ENCODE measurements at places on chromosomes 1 and 21.

GRCh38 chr1:21904704-21905520 is 32.2 kb downstream of the HSPG2 start:
- DNase-seq: no peak

DNA sequence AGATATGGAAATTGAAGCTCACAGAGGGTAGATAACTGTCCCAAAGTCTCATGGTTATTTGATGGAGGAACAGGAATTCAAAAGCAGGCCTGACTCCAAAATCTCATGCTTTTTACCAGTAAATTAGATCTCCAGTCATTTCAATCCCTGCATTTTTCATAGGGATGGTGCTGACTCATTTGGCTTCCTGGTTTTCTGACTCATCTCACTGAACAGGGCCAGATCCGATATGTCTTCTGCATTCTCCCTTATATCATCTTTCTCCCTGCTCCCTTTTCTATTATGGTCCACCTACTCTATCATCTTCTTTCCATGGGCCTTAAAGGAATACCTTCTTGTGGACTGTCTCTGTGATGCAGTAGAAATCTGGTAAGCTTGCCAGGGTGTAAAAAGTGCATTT is 187.2 kb downstream of the FGGY start:
- DNase-seq: no peak

- DNase-seq: peak; percentile 47
Measured at GRCh38 chr1:156591432-156592157, at the start of gene NAXE. Gene NAXE (plus strand): TSS chr1:156591776. CDS start chr1:156591805, 29 bp downstream.

GRCh38 chr1:203103216-203103615 is 17.4 kb upstream of the MYOG start:
- no peak for DNase-seq

DNA sequence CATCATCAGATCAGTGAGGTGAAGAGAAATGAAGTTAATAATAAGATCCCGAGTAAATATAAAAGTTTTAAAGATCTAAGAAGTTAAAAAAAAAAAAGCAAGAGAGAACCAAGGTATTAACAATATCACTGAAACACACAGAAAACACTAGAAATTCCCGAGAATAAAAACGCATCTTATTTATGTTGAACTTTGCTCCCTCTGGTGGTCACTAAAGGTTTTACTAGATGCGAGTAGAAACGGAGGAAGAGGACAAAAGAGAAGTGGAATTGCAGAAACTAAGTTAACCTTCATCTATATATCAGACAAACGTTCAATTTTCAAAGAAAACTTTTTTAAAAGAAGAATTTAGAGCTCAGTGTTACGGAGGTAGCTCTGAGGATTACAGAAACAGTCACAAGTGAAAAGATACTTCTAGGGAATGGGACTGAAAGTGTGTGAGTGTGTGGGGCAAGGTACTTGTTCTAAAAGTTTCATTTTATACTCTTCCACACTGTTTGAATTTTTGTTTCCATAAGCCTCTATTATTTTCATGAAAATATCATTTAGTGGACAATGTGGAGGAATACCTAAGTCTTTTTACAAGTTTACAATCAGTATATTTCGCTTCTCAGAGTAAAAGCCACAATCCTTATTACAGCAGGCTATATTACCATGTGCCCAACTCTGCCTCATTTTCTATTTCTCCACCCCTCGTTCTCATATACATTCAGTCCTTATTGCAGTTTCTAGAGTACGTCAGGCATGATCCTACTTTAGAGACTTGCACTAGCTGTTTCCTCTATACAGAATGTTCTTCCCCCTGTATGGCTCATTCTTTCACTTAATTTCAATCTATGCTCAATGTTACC is 19.7 kb downstream of the ACBD6 start:
- DNase-seq: no peak

- no peak for DNase-seq
Measured at GRCh38 chr1:31591425-31592093, 15.2 kb downstream of the TINAGL1 start.

GRCh38 chr1:38958967-38959366 is 17.3 kb upstream of the RHBDL2 start:
- DNase-seq: no peak

- no peak for DNase-seq
Measured at GRCh38 chr1:110134050-110134595, 16.2 kb upstream of the SLC6A17 start.

DNA sequence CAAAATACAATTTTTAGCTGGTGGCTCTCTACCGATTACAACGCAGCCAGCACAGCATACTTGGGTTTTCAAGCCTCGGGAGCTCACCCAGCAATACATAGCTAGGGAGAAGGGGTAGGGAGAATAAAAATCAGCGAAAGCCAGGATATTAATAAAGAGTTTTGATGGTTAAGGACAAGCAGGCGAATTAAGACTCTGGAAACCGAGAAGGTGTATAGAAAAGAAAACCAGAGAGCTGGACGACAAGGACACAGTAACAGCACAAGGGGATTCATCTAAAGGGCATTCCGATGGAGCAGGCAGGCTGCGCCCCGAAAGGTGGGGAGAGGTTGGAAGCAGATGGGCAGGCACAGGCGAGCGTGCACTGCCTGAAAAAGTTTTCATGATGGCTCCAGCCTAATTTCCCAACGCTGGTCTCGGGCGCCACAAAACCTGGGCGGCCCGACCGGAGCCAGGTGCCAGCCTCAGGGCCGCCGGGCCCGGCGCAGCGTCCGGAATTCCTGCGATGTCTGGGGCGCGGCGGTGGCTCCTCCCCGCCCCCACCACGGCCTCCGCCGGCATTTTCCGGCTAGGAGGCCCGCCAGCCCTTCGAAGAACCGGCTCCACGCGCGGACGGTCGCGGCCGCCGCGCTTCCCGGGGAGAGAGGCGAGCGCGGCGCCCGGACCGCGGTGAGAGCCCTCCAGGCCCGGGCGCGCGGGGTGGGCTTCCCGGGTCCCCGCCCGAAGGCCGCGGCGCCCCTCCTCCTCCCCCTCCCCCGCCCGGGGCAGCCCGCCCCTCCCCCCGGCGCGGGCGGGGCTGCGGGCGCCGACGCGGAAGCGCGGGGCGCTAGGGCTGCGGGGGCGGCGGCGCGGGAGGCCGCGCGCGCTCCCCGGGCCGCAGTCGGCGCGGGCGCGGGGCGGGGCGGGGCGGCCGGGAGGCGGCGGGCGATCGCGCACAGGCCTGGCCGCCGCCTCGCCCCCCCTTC is 774 bp upstream of the DYRK1A start:
- DNase-seq: peak; percentile 27

- no peak for DNase-seq
Measured at GRCh38 chr21:15247613-15248012, 182.8 kb upstream of the NRIP1 start.

- no peak for DNase-seq
Measured at GRCh38 chr1:195458365-195458764, 1149.9 kb downstream of the KCNT2 start.

DNA sequence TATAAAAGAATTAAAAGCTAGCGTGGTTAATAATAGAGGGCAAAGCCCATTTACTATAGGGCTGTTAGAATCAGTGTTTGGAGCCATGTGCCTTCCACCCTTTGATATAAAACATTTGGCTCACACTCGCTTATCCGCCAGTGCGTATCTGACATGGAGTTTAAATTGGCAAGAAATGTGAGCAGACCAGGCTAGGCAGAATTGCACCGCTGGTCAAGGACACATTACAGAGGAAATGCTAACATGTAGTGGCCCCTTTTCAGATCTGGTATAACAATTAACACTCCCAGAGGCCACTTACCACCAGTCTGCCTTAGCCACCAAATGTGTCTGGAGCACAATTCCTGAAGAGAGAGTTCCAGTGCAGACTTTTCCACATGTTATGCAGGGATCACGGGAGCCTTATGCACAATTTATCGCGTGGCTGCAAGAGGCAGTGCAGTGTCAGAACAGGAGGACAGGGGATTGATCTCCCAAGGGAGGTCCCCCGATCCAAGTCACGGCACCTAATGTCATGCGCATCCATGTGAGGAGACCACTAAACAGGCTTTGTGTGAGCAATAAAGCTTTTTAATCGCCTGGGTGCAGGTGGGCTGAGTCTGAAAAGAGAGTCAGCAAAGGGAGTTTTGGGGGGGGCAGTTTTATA is 14.0 kb downstream of the GSTM3 start:
- no peak for DNase-seq

Data from stimulated activated CD8-positive, alpha-beta memory T cell treated with anti-CD3 and anti-CD28 coated beads, Interleukin-12 subunit alpha, Interleukin-12 subunit beta, amount 100 ng/mL, for 1 hour (primary cell).